Left ventricle myocardium superior (tissue), 1 donor: ENCODE measurements at places on chromosomes 4 and X. TPM values are rescaled to one million over a fixed set of nuclear protein-coding genes. Genes with fewer than 3 reads are reported as not detected.

Gene HOPX
- total RNA-seq = 64.8 TPM

Gene PTTG2
- total RNA-seq = 1.0 TPM

Gene ADGRG2
- 0.17 TPM for total RNA-seq

Gene MUC7
- not detected for total RNA-seq

Gene PAGE4
- not detected for total RNA-seq

Gene ACSL4
- total RNA-seq = 33.0 TPM

Gene JCHAIN
- total RNA-seq = 7.0 TPM

Gene EMCN
- 39.6 TPM for total RNA-seq

Gene TCP11X2
- total RNA-seq = not detected
